ENCODE measurements at places on chromosomes 7 and 10.
A peak's percentile ranks its signal among the peaks of the same experiment; 100 is the strongest.

DNA sequence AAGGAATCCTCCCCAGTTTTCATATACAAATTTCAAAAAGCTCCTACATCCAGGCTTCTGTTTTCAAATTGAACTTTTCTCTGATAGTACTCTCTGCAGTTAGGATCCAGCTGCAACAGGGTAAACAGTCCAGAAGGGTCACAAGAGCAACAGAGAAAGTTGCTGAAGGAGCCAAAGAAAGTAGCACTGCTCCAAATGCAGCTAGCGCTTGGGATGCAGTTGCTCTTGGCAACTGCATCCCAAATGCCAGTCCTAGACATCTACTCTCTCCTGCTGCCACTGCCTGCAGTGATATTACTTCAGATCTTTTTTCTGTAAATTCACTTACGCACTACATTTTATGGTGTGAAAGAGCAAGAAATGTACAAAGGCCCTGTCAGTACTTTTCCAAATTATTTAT, 14.6 kb downstream of the GPR37 start:
- no peak for DNase-seq

- DNase-seq, result no peak
These were observed 52.2 kb downstream of the SND1 start for GRCh38 chr7:127704211-127704610.

DNA sequence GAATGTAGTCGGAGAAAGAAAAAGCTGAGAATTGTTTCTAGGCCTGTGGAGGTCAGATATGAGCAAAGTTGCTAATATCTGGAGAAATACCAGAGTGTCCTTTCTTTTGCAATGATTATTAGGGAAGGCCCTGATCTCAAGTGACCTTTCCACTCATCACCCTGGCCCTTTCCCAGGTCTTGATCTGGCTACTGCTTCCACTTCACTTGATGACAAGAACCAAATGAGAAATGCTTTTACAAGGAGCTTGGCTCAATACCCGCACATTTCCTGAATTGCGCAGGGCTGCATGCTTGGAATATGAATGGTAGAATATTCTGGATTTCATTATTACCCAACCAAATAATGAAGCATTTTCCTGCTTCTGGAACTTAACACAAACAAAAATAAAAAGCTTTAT, 104.6 kb downstream of the ITGB8 start:
- no peak for DNase-seq

GRCh38 chr7:84317536-84317935, 122.9 kb upstream of the SEMA3A start:
- DNase-seq, result no peak

- DNase-seq, result no peak
These were observed 84.4 kb upstream of the NANOS1 start for GRCh38 chr10:118944959-118945633.

DNA sequence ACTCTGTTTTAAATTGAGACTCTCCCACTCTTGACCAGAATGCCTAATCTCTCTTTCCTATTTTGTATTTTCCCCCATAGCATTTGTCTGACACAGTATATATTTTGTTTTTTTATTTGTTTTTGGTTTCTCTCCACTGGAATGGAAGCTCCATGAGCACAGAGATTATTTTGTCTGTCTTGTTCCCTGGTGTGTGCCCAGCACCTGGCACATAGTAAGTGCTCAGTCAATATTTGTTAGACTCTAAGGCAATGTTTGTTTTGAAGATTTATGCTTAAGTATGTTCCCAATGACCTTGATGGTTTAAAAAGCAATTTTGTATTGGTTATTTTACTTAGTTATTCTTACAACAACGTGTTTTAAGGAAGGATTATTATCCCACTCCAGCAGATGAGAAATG, 201.8 kb downstream of the DYNC1I1 start:
- DNase-seq, result no peak

- DNase-seq, result no peak
These were observed 169.8 kb downstream of the SGMS1 start for GRCh38 chr10:50453940-50454339.

- DNase-seq, result no peak
These were observed 298.5 kb downstream of the GLRX3 start for GRCh38 chr10:130434446-130435385.

- no peak for DNase-seq
These were observed 20.3 kb downstream of the SCART1 start for GRCh38 chr10:133474027-133474426.

DNA sequence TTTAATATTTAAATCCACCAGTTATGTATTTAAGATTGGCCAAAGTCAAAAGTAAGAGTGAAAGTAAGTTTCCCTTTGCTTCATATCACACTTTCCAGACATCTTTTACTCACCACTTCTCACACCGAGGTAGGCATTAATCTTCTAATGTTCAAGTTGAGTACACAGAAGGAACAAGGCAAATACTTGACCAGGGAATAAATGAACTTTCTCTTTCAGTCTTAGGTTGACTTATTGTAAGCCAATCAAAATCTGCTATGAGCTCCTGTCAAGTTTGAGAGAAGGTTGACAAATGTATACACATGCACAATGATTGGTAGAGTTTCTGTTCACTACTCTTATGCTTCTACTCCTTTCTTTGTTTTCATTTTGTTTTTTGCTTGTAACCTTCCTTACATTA, 842.5 kb downstream of the REEP3 start:
- DNase-seq, result no peak

GRCh38 chr7:50412973-50413372, 37.2 kb downstream of the FIGNL1 start:
- no peak for DNase-seq

- no peak for DNase-seq
These were observed 99.3 kb upstream of the SORCS3 start for GRCh38 chr10:104541820-104542219.

- DNase-seq, result no peak
These were observed 1362.8 kb downstream of the XPNPEP1 start for GRCh38 chr10:108560488-108560887.

- DNase-seq, result no peak
These were observed 46.3 kb upstream of the HBP1 start for GRCh38 chr7:107122486-107122911.

DNA sequence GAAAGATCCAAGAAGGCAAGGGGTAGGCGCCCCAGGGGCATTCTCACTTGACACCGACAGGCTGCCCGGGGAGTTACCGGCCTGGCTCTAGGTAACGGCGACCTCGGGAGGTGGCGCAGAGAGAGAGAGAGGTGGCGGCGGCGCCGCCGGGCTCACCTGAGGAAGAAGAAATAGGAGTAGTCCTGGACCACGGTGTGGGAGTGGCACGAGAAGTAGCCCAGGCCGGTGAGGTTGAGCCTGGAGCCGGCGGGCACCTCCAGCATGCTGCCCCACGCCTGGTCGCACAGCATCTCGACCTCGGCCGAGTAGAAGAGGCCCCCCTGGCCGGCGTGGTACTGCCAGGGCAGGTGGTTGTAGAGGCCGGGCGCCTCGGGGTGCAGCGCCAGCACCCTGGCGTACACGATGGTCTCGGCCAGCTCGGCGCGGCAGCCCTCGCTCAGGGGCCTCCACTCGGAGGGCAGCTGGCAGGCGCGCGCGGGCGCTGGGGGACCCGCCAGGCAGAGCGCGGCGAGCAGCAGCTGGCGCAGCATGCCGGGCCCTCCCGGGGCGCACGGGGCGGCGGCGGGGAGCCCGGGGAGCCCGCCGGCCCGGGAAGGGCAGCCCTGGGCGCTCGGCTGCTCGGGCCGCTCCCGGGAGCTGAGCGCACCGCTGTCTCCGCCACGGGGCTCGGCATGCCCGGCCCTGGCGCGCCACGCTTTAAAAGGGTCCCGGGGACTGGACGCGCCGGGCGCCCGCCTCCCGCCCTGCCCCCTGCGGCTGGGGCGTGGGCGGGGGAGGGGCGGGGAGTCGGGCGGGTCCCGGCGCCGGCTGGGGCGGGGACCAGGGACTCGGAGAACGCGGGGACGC, at the start of gene CCDC3:
Gene CCDC3, minus strand, starts transcription at position 673 of the 846 bp plus-strand sequence. Its CDS starts 143 bp downstream, at position 530.
- DNase-seq, result peak; percentile 45

GRCh38 chr10:7405637-7406036, 5.2 kb downstream of the SFMBT2 start:
- DNase-seq, result no peak

DNA sequence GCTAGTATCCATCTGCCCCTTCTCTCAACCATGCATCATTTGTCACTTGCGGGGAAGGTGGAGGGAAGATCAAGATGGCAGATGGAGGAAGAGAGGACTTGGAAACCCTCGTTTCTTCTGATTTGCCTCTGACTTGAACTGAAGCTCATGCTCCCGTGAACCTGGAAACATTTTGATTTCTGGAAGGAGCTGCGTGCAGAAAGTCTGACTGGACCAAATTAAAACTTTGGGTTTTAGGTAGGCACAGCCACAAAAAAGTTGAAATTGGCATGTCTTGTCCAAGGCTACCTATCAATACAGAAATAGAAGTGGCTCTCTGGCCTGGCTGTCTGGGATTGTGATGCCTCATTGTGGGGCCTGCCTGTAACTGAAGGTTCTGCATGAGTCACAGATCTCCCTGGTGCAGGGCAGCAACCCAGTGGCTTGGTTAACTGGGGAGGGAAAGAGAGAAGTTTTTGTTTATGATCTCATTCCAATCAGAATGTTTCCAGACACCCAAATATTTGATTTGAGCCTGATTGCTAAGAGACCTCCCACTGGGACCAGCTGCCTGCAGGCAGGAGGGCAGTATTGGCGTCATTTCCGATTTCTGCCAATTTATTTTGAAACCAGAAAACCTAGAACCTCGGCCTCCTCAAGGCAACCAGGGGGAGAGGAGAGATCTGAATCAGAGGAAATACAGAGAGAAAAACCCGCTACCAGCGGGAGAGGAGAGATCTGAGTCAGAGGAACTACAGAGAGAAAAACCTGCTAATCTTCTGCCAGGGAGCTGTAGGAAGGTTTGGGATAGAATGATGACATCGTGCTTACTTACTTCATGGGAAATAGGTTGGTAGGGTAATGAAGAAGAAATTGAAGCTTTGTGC, 363.6 kb downstream of the ANKRD30A start:
- no peak for DNase-seq

DNA sequence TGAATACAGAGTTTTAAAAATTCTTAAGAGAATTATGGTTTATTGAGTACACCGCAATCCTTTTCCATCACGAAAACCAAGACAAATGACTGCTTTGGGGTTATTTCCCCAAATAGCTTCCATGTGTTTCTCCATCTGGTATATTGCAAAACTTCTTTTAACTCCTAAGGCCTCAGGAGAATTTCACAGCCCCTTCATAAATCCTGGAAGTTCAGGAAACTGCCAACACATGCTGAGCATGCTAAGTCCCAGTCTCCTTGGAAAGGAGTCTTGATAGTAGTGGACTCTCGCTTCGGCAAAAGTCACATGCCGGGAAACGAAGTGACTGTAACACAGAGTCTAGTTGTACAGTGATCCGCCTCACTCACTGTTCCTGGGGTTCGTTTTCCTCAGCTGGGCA, 88.1 kb upstream of the RSU1 start:
- DNase-seq, result peak; percentile 60

DNA sequence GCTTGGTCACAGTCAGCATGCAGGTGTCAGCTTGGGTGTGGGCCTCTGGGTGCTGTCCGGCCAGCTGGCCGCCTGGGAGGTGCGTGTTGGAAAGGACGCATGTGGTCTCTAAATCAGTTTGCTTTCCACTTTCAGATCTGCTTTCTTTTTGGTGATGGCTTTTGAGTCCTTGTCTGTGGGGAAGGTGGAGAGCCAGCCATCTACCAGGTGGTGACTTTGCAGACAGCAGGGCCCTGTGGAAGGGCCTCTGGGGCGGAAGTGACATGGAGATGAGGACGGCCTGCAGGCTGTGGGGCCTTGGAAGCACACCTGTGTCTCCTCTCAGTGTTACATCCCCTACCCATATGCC, 59.4 kb downstream of the WDR37 start:
- DNase-seq, result no peak

- DNase-seq, result no peak
These were observed 2.5 kb downstream of the LRCH4 start for GRCh38 chr7:100583132-100584053.

GRCh38 chr7:131105294-131105798, 222.3 kb upstream of the MKLN1 start:
- DNase-seq, result peak; percentile 61

DNA sequence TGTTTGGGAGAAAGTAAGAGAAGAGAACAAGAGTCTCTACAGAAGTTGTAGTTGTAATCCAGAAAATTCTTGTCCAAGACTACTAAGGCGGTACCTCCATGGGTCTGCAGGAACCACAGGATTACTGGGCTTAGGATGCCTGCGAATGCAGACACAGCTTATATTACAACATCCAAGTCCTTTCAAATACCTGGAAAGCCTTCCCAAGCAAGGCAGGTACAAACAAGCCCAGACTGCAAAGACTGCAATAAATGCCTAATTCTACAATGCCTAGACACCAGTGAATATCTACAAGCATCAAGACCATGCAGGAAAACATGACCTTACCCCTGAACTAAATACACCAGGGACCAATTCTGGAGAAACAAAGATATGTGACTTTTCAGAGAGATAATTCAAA, 178.2 kb downstream of the ARL4A start:
- DNase-seq, result no peak

Measured in eye (tissue), 1 donor.